ENCODE measurements at places on chromosomes 5 and 9. TPM values are rescaled to one million over a fixed set of nuclear protein-coding genes. Genes with fewer than 3 reads are reported as not detected.
A peak's percentile ranks its signal among the peaks of the same experiment; 100 is the strongest.

Gene ARL14EPL
- not detected for total RNA-seq

Gene SLC46A2
- 13.7 TPM for total RNA-seq

Gene THBS4
- total RNA-seq = 2.9 TPM

DNA sequence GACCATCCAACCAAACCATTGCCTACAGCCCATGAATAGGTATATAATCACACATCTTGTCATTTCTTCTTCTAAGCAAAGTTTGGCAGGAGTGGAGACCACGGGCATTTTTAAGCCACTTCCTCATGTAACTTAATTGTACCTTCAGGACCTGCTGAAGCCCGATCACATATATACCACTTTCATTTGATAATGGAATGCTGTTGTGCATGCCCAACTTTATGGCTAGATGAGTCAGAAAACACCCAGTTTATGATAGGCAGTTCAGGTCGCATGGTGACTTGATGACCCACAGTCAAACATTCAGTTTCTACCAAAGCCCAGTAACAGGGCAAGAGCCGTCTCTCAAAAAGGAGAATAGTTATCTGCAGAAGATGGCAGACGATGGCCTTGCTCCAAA is 2295.0 kb upstream of the ACO1 start:
- H3K4me1 ChIP-seq = no peaks in the 10 kb centered on the region
- DNase-seq = no peak
- no peak overlapping the region for H3K4me3 ChIP-seq
- no peak overlapping the region for H3K27ac ChIP-seq

DNA sequence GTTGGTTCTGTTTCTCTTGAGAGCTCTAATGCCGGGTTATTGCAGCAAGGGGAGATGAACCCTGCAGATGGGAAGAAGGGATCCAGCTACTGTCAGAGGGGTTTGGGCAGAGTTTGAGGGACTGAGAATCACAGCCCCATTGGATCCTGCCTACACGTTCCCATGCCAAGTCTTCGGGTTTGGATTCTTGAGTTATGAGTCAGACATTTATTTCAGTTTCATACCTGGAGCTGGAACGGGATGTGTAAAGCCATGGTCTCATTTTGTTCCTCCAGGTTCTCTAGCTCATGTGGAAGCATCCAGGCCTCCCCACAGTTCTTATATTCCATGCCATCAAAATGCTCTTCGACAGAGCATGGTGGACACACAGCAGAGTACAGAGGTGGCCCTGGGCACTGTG is 275.4 kb upstream of the IRX4 start:
- no peaks in the 10 kb centered on the region for H3K36me3 ChIP-seq
- H3K4me1 ChIP-seq = no peaks in the 10 kb centered on the region
- no peak for DNase-seq
- no peak overlapping the region for H3K27ac ChIP-seq
- no peaks in the 10 kb centered on the region for H3K27me3 ChIP-seq
- no peak overlapping the region for H3K4me3 ChIP-seq

DNA sequence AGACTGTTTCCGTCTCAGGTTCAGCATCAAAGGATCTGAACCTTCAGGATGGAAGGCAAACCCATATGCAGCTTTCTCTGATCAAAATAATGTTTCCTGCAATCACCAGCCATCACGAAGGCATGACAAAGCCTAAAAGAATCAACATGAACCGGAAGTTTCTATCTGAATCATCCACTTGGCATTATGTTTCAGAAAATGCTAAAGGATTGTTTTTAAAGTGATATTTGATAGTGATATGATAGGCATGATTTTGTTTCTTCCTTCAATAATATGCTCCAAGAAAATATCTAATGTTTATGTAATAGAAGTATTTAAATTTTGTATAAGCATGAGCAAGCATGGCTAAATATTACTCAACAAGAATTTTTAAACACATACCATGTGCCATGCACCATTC is 219.6 kb downstream of the PLK2 start:
- H3K27me3 ChIP-seq = no peaks in the 10 kb centered on the region
- H3K36me3 ChIP-seq = no peaks in the 10 kb centered on the region

DNA sequence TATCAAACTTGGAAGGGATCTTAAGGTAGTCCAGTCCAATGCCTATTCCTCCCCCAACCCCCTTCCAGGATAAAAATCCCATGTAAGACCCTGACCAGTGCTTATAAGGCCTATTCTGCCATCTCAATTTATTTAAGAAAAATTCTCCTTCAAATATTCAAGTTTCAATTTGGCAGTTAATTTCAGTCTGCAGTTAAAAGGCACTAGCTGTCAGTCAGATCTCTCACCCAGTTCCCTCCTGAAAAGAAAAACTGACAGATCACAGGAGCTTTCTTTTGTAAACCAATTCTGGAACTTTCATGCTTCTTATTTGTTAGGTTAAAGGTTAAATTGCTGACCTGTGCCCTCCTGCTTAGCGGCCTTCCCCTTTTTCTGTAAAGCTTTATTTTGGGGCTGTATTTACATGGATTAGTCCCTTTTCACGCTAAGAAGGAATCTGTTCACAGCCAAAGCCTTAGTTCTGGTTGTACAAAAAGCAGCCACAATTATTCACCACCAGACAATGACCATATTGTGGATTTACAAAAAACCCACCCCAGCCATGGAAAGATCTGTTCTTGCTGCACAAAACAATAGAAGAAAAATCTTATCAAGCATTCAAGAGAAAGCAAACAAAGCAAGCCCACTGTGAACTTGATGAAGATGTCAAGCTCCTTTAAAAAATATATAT is 68.7 kb downstream of the DENND1A start:
- H3K27ac ChIP-seq = no peak overlapping the region
- no peak for DNase-seq
- no peaks in the 10 kb centered on the region for H3K36me3 ChIP-seq
- H3K27me3 ChIP-seq = no peaks in the 10 kb centered on the region

- peaks cover 99% of the 10 kb centered on the region for H3K4me1 ChIP-seq
- peak overlapping the region; percentile 49 for H3K4me3 ChIP-seq
- no peaks in the 10 kb centered on the region for H3K36me3 ChIP-seq
- H3K27ac ChIP-seq = peak overlapping the region; percentile 84
Measured at GRCh38 chr5:139659695-139660101, 11.5 kb downstream of the CXXC5 start.

- H3K4me3 ChIP-seq = no peak overlapping the region
- H3K27ac ChIP-seq = no peak overlapping the region
- no peaks in the 10 kb centered on the region for H3K27me3 ChIP-seq
- no peak for DNase-seq
- no peaks in the 10 kb centered on the region for H3K4me1 ChIP-seq
Measured at GRCh38 chr5:7474821-7475403, 79.0 kb downstream of the ADCY2 start.

DNA sequence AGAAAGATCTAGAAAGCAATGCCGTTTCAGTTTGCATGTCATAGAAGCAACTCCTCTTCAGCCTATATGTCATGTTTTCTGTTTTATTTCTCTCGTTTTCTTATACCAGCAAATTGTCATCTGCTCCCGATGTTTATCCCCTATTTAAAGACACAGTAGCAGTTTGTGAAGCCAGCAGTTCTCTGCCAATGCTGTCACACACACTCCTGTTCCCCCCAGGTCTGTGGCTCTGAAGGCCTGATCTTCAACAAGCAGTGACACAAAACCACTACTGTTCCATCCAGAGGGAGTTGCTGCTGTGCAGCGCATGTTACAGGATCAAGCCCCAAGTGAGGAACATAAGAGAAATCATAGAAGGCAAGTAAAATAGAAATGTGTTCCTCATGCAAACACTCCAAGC is 364.1 kb upstream of the SLC30A5 start:
- H3K27ac ChIP-seq = no peak overlapping the region
- no peaks in the 10 kb centered on the region for H3K27me3 ChIP-seq
- peaks cover 5% of the 10 kb centered on the region for H3K4me1 ChIP-seq
- no peak for DNase-seq
- H3K36me3 ChIP-seq = no peaks in the 10 kb centered on the region

GRCh38 chr5:134911285-134912206 is 6.6 kb downstream of the PCBD2 start:
- H3K4me3 ChIP-seq = no peak overlapping the region
- H3K36me3 ChIP-seq = peaks cover 61% of the 10 kb centered on the region
- H3K27me3 ChIP-seq = no peaks in the 10 kb centered on the region
- H3K4me1 ChIP-seq = no peaks in the 10 kb centered on the region
- no peak for DNase-seq
- H3K27ac ChIP-seq = no peak overlapping the region

- H3K4me1 ChIP-seq = no peaks in the 10 kb centered on the region
Measured at GRCh38 chr9:131218370-131218769, 57.9 kb downstream of the FAM78A start.

DNA sequence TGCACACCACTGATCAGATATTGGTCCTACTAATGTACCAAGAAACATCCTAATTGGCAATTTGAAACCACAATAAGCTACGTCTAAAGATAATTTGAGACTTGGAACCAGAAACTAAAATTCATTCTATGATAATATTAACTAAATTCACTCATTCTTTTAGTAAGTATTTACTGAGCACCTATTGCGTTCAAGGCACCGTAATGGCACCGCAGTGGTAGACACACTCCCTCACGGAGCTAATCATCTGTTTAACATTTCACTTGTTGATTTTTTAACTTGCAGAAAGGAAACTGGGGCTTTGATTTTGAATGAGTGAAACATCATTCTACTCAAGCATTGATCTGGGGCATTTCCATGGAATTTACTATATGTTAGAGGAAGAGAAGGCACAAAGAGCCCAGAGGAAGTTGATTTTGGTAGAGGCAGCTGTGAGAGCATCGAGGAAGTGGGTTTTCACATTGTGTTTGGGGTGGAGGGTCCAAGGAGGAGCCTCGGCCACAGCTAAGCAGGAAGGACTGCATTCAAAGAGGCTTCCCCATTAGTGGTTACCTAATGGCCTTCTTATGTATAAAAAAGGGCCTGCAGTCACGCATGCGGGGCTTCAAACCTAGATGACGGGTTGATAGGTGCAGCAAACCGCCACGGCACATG is 7.1 kb downstream of the RAPGEF1 start:
- no peaks in the 10 kb centered on the region for H3K27me3 ChIP-seq
- H3K27ac ChIP-seq = peak overlapping the region; percentile 91
- H3K4me1 ChIP-seq = peaks cover 97% of the 10 kb centered on the region
- H3K36me3 ChIP-seq = no peaks in the 10 kb centered on the region

DNA sequence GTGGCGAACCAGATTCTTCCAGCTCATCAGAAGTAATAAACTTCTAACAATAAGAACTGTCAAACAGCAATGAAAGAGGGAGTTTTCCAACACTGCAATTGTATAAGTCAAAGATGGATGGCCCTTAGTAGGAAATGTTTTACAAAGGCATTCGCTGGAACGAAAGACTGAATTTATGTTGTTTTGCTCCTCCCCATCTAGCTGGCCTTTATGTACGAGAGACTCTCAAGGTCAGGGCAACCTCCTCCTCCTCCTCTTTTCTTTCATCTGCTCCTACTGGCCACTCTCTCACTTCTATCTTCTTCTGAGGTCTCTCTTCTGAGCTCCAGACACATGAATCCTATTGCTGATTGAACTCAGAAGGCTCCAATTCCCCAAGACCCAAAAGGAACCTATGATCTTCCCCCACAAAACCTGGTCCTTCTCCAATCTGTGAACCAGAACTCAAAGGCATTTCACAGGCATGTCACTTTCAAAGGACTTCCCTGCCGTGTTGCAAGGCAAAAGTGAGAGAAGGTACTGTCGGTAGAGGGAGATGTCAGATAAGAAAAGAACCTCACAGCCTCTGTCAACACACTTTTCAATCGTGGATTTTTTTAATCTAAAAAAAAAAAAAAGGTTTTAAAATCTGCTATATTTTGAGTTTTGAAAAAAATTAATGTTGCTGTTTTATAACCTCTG is 28.5 kb upstream of the PUM3 start:
- H3K4me1 ChIP-seq = no peaks in the 10 kb centered on the region
- H3K27me3 ChIP-seq = peaks cover 3% of the 10 kb centered on the region
- H3K27ac ChIP-seq = no peak overlapping the region
- H3K4me3 ChIP-seq = no peak overlapping the region
- H3K36me3 ChIP-seq = no peaks in the 10 kb centered on the region

- H3K27me3 ChIP-seq = no peaks in the 10 kb centered on the region
- H3K27ac ChIP-seq = no peak overlapping the region
- H3K36me3 ChIP-seq = no peaks in the 10 kb centered on the region
- no peak overlapping the region for H3K4me3 ChIP-seq
Measured at GRCh38 chr9:7862170-7862569, 62.6 kb upstream of the DMAC1 start.

DNA sequence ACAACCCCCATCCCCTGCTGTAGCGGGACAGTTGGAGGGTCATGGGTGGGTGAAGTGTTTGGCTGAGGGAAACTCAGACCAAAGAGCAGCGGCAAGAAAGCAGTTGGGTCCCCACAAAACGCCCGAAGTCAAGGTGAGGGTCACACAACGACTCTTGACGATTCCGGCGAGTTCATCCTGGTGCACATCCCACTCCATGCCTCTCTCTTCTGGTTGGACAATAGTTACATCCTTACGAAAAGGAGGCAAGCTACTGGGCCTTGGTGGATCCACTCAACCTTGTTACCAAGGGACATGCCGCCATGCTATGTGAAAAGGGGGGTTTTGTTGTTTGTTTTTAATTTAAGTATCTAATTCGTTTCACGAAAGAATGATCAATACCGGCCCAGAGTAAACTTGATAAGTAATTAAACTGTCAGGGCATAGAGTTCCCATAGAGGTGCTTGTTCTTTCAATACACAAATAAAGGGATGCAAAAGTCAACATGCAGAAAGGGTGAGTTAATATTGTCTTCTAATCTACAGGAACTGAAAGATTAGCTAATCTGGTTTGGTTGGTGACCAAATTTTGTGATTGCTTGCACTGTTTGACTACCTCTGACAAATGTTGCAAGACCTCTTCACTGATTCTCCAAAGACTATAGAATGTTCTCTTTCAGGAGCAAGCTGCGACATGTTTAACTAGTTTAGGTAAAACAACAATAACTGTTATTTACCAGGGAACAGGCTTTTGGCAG is 732 bp upstream of the SMIM15 start:
- peak overlapping the region; percentile 74 for H3K4me3 ChIP-seq
- DNase-seq = no peak
- H3K27ac ChIP-seq = peak overlapping the region; percentile 92

- no peak overlapping the region for H3K27ac ChIP-seq
- no peaks in the 10 kb centered on the region for H3K36me3 ChIP-seq
- no peak overlapping the region for H3K4me3 ChIP-seq
- H3K4me1 ChIP-seq = no peaks in the 10 kb centered on the region
- no peaks in the 10 kb centered on the region for H3K27me3 ChIP-seq
- no peak for DNase-seq
Measured at GRCh38 chr9:138076650-138077009, 199.0 kb downstream of the CACNA1B start.

DNA sequence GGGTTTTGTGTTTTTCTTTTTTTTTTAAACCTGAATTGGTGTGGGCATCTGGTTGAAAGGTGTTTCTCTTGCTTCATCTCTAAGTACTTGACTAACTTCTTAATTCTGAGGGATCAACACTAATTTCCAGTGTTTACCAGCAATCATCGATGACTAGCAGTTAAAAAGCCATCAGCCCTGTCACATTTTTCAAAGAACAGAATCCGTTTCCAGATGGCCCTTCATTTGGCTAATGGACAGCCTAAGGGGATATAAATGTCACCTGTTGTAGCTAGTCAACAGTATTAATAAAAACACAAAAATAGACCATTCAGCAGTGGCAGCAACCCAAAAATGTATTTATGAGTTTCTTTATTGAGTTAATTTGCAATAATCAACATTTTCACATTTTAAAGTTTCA is 1076.5 kb downstream of the MAT2B start:
- H3K36me3 ChIP-seq = no peaks in the 10 kb centered on the region
- H3K27ac ChIP-seq = no peak overlapping the region
- no peaks in the 10 kb centered on the region for H3K27me3 ChIP-seq
- H3K4me3 ChIP-seq = no peak overlapping the region
- no peak for DNase-seq

- H3K27ac ChIP-seq = no peak overlapping the region
- H3K36me3 ChIP-seq = no peaks in the 10 kb centered on the region
- no peak for DNase-seq
- H3K27me3 ChIP-seq = peaks cover 52% of the 10 kb centered on the region
- no peaks in the 10 kb centered on the region for H3K4me1 ChIP-seq
Measured at GRCh38 chr5:1860949-1861348, 21.8 kb downstream of the IRX4 start.

All from lower lobe of right lung (tissue), 2 donors.